ENCODE measurements at places on chromosomes 2 and 18.

- DNase-seq, result no peak
Observed at GRCh38 chr2:101790416-101790815, 92.9 kb downstream of the MAP4K4 start.

DNA sequence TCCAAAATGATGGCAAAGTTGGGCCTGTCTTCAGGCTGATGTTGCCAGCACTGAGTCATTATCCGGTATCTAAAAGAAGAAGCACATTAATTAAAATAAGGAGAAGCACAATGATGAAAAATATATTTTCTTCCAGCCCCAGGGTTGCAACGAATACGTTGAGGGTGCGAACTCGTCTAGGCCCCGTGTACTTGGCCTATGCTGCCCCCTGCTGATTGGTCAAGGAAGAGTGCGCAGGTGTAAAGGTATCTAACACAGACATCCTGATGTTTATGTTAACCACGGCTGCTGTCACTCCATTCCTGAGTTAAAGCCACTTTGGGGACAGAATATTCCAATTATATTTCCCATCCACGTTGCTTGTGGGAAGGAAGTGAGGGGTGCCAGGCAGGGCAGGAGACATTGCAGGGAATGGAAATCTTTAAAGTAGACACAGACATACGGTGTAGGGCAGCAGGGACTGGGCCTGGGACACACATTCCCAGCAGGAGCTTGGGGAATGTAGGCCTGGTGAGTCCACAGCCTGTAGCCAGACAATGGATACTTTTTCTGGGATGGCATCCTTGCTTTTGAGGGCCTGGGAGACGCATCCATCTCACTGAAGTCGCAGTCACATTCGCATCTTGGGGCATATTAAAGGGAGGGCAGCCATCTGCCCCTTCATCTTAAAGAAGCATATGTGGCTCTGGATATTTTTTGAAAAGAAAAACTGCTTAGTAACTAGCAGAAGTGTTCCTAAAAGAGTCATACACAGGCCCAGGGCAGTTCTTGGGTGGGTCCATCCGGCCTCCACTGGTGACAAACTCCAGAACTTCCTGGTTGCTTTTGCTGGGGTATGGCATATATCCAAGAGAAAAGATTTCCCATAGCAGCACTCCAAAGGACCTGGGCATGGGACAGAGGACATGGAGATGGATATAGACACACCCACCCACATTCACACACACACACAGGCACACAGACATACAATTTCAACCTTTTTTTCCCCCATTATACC lies 81.9 kb downstream of the CLIP4 start:
- peak; percentile 77 for DNase-seq

DNA sequence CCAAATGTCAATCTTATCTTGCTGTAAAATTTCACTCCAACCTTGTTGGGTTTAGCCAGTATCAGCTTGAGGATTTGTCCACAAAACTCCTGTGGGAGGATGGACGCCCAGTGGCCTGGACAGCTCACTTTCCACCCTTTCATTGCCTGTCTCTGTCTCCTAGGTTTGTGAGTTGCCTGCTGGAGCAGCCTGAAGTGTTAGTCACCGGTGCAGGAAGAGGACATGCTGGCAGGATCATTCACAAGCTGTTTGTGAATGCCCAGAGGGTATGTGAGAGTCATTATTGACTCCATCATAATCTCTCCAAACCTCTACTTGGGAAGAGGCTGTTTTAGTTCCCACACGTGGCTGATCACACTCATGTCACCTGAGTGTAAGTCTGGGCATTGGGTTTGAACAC lies 112.3 kb downstream of the RAB3GAP1 start:
- DNase-seq, result peak; percentile 75

DNA sequence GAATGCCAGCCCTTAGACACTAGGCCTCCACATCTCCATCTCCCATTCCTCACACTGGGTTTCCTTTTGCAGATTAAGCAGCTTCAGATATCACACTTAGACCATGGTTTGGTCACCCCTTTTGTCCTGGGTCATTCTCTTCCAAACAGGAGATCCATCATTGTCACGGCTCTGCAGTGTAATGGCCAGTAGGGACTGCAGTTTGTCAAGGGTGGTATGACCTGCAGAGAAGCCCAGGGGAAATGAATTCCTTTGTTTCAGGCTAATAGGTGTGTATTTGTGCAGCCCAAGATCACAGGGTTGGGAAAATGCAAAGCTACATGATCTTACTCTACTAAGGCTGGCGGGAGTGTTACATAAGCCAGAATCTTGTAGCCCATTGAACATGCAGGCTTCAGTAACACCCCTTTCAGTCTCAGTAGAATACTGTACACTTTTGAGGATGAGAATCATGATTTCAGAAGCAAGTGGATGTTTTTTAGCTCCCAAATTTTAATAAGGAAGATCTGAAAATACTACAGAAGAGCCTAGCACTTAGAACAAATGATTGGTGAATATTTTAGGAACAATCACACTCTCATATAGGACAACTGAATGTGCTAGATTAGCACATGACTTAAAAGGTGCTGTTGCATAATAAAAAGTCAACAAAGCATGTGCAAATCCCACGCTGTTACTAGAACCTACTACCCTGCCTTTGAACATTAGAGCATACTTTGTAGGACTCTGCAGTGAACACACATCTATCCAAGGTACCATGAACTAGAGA lies 24.0 kb upstream of the LPIN1 start:
- DNase-seq, result no peak

GRCh38 chr2:126836761-126837679 lies 61.7 kb upstream of the TEX51 start:
- DNase-seq, result no peak

- no peak for DNase-seq
Observed at GRCh38 chr2:234773129-234773528, 178.7 kb upstream of the SH3BP4 start.

DNA sequence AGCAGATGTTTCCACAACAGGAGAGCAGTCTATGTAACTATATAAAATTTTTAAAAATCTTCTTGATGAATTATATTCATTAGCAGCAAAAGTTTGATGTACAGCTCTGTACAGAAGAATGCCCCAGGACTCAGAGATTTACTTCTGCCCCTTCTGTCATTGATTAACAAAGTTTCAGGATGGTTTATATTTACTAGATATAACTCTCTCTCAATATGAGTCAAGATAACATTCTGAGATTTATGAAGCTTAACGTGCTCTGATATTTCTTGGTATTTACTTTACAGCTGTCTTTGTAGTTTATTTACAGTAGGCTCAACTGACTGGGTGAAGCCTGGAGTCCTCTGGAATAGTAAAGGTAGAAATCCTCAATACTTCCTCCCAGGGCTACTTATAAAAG lies 93.6 kb upstream of the HNMT start:
- no peak for DNase-seq

GRCh38 chr2:14285812-14286211 lies 346.7 kb upstream of the LRATD1 start:
- no peak for DNase-seq

GRCh38 chr2:104056451-104056850 lies 797.5 kb upstream of the POU3F3 start:
- no peak for DNase-seq

GRCh38 chr2:237126519-237127174 lies 41.0 kb downstream of the COPS8 start:
- DNase-seq, result no peak

DNA sequence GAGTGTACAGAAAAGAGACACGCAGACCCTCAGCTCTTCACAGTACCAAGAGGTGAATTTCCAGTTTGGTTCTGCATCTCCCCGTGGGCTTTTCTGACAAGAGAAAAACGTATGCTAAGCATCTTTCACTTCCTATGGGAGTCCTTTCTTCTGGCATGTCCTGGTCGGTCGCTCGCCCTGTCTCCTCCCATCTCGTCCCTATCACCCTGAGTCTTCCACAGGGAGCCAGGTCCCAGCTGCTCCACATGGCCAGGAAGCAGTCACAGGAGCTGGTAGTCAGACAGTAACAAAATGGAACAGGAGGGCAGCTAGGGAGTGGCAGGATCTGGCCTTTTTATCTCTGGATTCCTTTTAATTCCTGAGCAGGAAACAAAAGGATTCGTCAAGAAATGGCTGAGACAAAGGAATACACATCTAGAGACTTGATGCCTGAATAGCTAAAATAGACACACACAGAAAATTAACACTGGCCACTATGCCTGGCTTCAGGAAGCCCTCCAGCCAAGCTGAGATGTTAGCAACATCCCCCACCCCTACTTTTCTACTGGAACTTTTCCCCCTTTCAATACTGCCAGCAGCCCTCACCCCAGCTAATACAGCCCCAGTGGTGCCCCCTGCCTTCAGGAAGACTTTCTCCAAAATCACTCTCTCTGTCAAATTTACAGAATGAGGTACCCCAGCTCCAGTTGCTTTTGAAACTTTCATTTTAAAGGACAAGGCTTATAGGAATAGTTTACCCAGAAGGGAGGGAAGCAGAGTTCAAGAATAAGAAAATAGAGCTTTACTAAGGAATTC lies 136.1 kb downstream of the DNER start:
- no peak for DNase-seq

DNA sequence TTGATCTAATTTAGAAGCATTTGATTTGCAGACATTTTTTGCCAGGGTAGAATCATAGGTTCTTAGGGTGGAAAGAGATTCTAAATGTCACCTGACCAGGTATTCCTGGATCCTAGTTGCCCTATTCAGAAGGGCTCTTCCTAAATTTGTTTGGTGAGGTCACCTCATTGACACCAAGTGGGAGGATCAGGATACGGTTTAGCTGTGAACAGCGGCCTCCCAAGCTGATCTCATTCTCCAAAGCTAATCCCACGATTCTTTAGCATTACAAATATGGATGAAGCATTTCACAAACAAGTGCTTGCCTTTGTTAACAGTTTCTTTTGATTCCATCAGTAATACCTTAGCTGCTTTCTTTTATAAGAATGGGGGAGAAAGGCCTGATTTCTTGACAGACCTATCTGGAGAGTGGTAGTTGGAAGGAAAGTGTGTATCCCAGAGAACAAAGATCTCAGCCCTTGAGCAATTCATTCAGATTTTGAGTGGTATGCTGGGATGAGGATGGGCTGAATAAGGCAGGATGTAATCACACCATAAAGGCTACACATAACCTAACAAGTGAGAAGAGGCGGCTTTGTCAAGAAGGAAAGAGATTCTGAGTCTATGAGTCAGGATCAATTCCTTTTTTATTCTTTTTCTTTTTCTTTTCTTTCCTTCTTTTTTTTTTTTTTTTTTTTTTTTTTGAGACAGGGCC lies 16.6 kb downstream of the KCTD1 start:
- no peak for DNase-seq

DNA sequence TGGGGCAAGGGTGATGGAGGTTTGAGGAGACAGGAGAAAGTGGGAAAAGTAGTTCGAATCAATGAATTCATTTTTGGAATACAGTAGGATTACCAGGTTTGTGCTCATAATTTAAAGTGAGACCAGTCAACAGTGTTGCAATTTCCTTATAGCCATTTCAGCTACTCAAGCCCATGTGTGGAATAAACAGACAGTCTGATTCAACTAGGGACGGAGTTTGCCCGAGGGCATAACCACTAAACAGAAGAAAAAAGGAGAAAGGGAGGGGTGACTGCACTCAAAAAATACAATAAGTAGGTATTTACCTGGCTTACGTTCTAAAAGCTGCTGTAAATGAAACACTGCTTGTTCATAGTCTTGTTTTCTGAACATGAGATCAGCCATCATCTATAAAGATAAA lies 55.2 kb downstream of the TTC21B start:
- DNase-seq, result peak; percentile 92

- DNase-seq, result peak; percentile 86
Observed at GRCh38 chr2:230824406-230824978, 40.2 kb upstream of the ITM2C start.

- DNase-seq, result no peak
Observed at GRCh38 chr18:75116809-75117208, 92.1 kb downstream of the PTGR3 start.

GRCh38 chr2:168787782-168788376 lies 14.6 kb upstream of the NOSTRIN start:
- no peak for DNase-seq

- DNase-seq, result no peak
Observed at GRCh38 chr2:11677136-11678055, 7.4 kb upstream of the NTSR2 start.

- DNase-seq, result no peak
Observed at GRCh38 chr2:66566726-66567399, 131.9 kb downstream of the MEIS1 start.

- peak; percentile 27 for DNase-seq
Observed at GRCh38 chr2:232368311-232368731, 10.2 kb upstream of the ALPP start.

DNA sequence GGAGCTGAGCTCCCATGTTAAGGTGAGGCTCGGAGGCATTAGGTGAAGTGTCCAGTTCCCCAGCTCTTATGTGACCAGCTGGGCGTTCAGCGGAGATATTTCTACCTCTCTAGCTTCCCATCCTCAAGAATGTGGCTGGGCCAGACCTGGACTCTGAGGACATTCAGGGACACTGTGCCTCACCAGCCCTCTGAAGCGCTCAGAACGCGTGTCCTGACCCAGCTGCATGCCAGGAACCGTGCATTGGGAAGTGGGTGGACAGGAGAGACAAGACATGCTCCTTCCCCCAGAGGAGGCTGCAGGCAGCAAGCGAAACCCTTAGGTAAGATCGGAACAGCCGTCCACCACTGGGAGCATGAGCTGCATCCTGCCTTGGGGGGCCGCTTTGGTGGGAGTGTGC lies 38.0 kb upstream of the GPAT2 start:
- DNase-seq, result no peak

- DNase-seq, result no peak
Observed at GRCh38 chr18:10965119-10965518, 184.2 kb downstream of the PIEZO2 start.

DNA sequence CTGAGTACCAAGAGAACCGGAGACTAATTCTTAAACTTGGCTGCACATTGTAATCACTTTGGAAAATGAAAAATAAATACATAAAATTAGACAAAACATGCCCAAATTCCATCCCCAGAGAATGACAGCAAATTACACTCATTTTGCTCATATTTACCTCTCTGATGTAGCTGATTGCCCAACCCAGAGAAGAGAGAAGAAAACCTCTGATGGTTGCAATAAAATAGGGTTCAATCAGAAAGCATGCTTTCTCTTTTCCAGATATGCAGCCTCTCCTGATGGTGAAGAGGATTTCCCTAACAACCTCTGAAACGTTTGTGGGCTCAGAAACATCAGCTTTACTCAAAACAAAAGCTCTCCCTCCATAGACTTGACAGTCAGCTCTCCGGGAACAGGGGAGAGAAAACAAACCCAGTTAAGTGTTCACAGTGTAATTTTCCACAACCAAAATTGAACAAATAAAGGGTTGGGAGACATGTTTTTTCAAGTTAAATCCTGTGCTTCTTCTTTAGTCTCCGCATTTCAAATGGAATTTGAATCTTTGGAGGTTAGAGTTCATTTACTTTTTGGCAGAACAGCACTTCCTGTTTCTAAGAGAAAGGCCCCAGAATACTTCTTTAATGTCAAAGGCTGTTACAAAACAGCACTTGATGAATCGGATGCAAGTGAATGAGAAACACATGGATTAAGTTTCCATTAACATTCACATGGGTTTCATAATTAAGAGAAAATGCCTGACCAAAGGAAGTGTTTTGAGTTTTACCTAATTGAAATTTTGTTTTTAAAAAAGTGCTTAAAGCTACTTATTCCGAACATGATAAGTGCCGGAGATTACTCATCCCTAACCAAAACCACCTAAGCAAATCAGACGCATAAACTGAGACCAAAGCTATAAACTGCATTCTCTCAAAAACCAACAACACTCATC lies 570.1 kb upstream of the SYT4 start:
- DNase-seq, result no peak
